ENCODE measurements at places on chromosomes 3 and 15.

- DNase-seq, result no peak
Measured at GRCh38 chr15:95994418-95994817, 336.1 kb upstream of the NR2F2 start.

DNA sequence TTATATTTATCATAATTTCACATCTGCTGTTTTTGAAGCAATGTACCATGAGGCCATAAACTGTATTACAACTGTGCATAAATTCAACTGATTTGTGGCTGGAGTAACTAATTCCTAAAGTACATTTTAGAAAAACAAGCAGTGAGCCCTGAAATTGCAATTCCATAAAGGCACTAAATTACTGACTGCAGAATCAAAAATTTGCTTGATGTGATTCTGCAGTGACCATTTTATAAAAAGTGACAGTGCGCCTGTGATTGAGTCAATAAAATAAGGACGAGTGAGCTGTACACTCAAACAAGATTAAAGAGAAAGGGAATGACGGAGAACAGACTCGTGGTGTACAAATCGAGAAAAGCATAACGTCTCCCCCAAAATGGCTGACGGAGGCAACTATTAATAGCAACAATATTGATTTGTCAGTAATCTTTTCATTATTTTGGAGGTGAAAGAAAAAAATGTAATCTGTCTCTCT, 121.4 kb upstream of the MEIS2 start:
- no peak for DNase-seq

GRCh38 chr3:138598534-138598933, 4.5 kb upstream of the CEP70 start:
- no peak for DNase-seq

GRCh38 chr3:144097163-144097562, 125.5 kb downstream of the DIPK2A start:
- no peak for DNase-seq

DNA sequence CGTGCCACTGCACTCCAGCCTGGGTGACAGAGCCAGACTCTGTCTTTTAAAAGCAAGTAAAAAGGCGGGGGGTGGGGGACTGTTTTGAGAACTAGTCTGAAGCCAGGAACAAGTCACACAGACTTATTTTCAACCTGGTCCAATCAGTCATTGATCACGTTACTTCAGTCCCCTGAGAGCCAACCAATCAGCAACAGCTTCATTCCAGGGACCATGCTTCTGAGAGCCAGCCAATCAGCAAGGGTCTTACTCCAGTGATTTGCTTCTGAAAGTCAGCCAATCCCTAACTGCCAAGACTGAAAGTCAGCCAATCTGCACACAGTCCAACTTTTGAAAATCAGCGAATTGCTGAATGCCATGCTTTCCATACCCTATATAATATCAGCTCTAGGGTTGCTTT, 48.6 kb upstream of the C15orf39 start:
- DNase-seq, result no peak

DNA sequence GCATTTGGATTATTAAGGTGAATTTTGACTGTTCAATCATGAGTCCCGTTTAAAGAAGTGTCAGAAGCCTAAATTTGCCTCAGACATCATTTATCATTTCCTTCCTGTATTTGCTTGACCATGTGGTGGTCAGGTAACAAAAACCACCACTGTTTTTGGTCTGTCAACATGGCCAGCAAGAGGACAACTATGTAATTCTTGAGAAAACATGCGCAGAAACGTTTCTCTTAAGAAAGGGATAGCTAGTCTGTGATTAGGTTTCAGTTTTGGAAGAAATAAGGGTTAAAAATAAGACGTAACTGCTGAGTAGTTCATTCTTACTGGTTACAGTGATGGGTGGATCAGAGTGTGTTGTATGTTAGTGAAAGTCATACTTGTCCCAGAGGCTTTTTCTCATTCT, 204.5 kb downstream of the AKAP13 start:
- DNase-seq, result no peak

DNA sequence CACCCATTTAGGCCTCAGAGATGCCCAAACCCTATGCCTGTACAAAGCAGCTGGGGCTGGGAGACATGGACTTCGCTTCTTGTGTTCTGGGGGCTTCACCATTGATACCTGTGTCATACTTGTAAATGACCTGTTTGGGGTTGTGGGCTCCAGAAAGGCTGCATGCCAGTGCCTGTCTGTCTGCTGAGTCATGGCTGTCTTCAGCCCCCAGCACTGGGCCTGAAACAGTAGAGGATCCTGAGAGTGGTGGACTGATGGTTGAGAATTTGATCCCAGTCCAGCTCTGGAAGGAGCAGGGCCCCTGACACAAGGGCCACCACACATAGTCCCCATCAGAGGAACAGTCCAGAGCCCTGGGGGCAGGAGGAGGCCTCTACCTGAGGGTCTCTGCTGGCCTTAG, 24.6 kb upstream of the APEH start:
- DNase-seq, result no peak

- no peak for DNase-seq
Measured at GRCh38 chr15:52498706-52499105, 30.0 kb downstream of the MYO5A start.

- DNase-seq, result no peak
Measured at GRCh38 chr15:68334661-68335124, 57.1 kb downstream of the FEM1B start.

- no peak for DNase-seq
Measured at GRCh38 chr3:102224171-102224570, 210.6 kb upstream of the ZPLD1 start.

- no peak for DNase-seq
Measured at GRCh38 chr3:123749711-123750110, 134.4 kb downstream of the MYLK start.

GRCh38 chr3:133383175-133383574, 16.7 kb upstream of the BFSP2 start:
- no peak for DNase-seq

DNA sequence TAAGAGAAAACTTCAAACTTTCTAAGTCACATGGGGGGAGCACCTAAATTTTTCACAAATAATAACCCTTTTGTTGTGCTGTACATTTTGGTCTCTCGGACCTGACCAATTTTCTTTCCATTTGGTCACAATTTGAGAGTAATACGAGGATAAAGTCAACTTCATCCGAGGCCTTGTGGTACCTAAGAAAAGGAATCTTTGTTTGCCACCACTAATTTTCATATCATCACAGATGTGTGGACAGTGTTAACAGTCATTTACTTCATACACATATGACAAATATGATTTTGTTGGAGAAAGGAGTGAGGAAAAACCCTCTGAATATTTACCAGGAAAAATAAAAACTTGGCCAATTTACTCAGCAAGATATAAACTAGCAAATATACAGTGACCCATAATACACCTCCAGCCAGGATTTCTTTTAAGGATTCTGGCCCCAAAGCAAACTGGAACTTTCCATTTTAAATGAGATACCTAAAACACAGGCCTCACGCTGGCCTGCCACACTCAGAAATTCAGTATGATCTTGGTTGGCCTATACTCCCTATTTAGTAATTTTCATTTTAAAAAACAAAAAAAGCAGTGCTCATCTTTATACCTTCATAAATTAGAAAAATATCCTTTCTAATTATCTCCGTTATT, 40.7 kb downstream of the VGLL4 start:
- DNase-seq, result no peak

- DNase-seq, result peak; percentile 47
Measured at GRCh38 chr15:31325595-31326155, 960 bp upstream of the KLF13 start.

DNA sequence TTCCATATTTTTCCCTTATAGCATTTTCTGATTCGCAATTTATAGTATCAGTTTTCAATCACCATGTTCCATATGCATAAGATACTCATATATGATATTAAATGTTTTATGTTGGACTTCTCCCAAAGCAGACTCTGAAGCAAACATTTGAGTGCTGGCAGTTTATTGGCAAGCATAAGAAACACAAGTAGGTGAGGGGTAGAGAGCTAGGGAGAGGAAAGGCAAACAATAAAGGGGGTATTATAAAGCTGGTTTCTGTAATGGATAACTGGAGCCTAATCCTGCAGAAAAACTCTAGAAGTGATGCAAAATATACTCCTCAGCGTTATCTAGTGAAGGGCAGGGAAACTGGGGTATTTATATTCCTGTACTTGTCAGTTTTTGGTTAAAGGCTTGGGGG, 491.5 kb upstream of the TGFBR2 start:
- no peak for DNase-seq

DNA sequence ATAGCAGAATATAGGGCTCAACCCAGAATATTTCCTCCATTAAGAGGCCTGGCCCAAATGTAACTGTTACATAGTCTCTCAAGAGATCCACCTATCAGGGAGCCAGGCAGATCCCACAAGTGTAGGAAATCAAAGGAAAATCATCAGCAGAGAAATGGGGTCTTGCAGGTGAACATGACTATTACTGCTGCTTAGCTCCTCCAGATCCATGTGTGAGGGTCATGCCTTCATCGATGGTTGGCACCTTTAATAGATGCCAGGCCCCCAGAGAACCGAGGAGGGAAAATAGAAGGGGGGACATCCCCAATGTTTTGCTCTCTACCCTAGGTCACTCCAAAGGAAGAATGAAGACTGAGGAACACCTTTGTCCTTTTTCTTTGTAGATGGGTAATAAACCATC, 1029.9 kb upstream of the CADM2 start:
- no peak for DNase-seq
